ENCODE measurements at places on chromosomes 13 and 19. TPM values are rescaled to one million over a fixed set of nuclear protein-coding genes. Genes with fewer than 3 reads are reported as not detected.
A peak's percentile ranks its signal among the peaks of the same experiment; 100 is the strongest.

DNA sequence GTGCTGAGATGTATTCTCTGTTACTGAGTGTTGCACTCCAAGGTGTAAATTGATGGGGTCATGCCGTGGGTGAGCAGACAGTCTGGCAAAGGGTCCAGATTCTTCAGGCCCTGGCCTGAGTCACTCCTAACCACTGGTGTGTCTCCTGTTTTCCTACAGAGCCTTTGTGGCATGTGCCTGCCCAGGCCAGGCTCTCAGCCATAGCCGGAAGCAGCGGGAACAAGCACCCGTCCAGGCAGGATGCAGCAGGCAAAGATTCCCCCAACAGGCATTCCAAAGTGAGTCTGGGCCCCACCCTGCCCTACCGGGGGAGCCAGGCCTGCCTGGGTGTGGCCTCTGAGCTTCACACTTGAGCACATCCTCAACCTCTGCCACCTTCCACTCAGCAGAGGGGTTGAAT lies 61.9 kb downstream of the DPF1 start:
- no peak for DNase-seq

Gene LRRC63
- not detected for total RNA-seq

- no peak for DNase-seq
Observed at GRCh38 chr13:20394506-20394905, 131.2 kb downstream of the CRYL1 start.

DNA sequence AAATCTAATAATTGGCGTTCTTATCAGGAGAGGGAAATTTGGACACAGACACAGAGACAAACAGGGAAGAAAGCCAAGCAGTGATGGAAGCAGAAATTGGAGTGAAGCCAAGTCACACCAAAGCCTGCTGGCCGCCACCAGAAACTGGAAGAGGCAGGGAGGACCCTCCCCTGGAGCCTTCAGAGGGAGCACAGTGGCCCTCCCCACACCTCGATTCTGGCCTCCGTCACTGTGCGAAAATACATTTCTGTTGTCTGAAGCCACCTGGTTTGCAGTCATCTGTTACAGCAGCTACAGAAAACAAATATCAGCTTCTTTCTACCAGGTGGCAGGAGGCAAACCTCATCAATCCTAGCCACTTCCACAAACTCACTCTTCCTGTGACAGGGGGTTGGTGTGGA lies 8.3 kb upstream of the TLE6 start:
- no peak for DNase-seq

DNA sequence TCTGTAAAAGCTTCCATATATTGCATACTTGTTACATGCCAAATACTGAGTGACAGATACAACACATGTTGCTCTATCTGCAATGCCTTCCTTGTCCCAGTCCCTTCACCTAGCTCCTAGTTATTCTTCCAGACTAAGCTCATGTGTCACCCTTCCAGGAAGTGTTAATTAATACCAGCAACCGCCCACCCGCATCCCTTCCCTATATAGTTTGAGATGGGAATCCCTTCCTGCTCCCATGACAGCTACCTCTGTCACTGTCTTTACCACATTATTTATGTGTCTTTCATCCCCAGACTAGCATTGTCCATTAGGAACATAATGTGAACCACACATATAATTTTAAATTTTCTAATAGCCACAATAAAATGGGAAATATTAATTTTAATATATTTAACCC lies 49.5 kb upstream of the FRY start:
- peak; percentile 5 for DNase-seq

DNA sequence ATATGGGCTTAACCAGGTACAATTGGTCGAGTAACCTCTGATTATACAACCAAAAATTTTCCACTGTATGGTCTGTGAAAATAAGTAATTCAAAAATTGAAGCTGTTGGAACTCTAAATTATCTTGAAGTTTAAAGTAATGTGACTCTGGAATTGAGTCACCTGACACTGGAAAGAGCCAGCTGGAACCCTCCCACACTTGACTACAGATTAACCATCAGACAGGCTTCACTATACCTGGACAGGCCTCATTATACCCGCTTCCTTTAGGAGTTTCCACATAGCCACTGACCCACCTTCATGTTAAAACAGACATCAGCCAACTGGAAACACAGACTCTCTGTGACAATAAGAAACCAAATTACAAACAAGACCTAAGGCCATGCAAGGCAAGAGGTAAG lies 1.3 kb downstream of the ZNF433 start:
- DNase-seq, result no peak

Gene FAM216B
- not detected for total RNA-seq

- DNase-seq, result peak; percentile 10
Observed at GRCh38 chr13:39016787-39017186, 21.1 kb downstream of the PROSER1 start.

Gene SIGLEC5
- total RNA-seq, result not detected

Gene NTN5
- total RNA-seq, result not detected

GRCh38 chr19:18763674-18764590 lies 27.2 kb downstream of the COMP start:
- DNase-seq, result peak; percentile 62

- DNase-seq, result no peak
Observed at GRCh38 chr19:38892841-38893240, 6.6 kb downstream of the SIRT2 start.

Gene SIAH3
- not detected for total RNA-seq

DNA sequence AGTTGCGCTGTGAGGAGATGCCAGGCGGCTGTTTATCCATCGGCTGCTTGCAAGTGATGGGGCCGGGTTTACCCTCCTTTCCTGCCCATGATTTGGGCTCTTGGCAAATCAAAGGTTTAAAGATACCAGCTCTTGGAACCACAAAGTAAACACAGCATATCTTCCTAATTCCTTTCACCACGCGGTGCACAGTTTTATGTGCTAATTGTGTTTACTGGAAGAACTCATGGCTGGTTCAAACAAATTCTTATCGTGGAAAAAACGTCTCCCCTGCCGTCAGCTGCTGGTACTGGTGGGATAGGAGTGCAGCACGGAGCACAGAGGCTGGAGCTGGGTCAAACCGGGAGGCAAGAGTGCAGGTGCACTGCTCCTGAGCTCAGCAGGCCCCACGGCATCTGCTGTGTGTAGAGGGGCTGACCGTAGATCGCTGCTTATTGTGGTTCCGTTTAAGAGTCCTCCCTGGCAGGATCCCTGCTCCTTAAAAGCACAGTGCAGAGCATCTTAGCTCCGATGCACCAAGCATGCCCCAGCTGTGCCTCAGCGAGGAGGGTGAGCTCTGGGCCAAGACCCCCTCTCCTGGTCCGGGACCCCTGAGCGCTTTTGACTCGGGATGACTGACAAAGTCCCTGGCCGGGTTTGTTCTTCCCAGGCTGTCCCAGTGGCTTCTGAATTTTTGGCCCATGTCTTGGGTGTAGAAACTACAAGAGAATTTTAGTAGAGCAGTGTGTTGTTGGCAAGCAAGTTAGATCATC lies 51.3 kb upstream of the GAS6 start:
- peak; percentile 25 for DNase-seq

Gene CEACAM19
- 0.23 TPM for total RNA-seq

- no peak for DNase-seq
Observed at GRCh38 chr13:20942938-20943559, 40.5 kb upstream of the XPO4 start.

- no peak for DNase-seq
Observed at GRCh38 chr13:112809332-112810315, 119.8 kb downstream of the ATP11A start.

Gene FCGBP
- total RNA-seq, result 0.99 TPM

DNA sequence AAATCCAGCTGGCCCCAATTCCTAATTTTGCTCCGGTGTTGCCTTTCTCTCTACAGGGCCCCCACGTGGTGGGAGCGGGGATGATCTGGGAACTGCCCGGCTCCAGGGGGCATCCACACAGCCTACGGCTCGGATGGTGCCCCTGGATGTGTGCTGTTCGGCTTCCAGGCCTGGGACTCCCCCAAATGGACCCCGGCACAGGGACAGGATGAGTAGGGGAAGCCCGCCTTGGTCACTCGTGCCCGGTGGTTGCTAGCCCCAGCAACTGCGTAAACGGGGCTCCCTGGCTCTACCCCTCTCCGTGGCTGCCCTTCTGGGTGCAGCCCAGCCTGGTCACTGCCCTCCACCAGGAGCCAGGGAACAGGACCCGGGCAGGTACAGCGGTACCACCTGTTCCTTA lies 111.5 kb downstream of the TEX26 start:
- no peak for DNase-seq

DNA sequence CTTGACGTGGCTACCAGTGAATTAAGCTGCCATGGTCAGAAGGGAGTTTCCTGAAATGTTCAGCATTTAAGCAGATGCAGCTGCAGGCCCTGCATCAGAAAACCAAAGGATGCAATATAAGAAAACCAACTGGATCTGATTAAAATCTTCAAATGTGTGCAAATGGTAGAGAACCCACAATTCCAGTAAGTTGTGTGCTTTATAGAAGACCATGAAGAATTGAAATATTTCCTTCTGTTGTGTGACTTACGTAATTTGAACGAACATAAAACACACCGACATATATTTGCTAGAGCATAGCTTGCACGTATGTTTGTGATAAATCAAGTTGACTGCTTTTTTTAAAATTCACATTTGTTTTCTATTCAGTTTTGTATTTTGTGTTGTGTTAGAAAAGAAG lies 191.4 kb downstream of the COL4A1 start:
- DNase-seq, result no peak
